ENCODE measurements at places on chromosomes 6 and 20.

DNA sequence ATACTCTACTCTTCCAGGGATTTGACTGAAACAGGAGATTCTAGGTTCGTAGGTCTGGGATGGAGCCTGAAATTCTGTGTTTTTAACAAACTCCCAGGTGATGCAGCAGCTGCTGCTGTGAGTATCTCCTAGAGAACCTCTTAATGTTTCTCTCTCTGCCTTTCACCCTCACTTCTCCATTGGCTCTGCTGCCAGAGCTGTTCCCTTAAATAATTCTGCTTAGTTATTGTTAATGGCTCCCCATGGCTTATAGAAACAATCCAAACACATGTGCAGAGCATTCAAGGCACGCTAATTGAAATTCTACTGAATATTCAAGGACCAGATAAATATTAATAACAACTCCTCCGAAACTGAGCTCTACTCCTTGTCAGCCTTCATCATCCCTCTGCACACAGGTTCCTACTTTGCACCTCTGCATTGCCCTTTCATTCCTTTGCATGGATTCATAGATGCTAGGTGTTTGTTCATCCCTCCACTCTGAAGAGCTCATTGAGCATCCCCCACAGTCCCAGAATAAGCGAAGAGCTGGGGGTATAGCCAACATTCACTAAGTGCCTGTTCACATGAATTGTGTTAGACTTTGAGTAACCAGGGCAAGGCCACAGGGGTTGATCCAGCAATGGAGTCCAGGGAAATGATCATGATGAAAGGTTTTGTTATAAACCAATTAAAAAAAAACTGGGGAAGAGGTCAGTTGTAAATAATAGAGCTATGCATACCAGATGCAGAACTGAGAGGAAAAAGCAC, 488.4 kb upstream of the JAG1 start:
- no peak for DNase-seq

GRCh38 chr20:53138454-53139262, 166.5 kb downstream of the TSHZ2 start:
- DNase-seq = no peak

GRCh38 chr20:5654557-5654956, 95.6 kb upstream of the SHLD1 start:
- peak; percentile 78 for DNase-seq

GRCh38 chr20:4946986-4947385, 54.3 kb downstream of the SLC23A2 start:
- DNase-seq = peak; percentile 23

- DNase-seq = no peak
Observed at GRCh38 chr20:680638-681187, 5.1 kb upstream of the SCRT2 start.

- peak; percentile 81 for DNase-seq
Observed at GRCh38 chr6:26103141-26103769, 16.0 kb downstream of the HFE start.

GRCh38 chr6:8436966-8437365, 1.6 kb upstream of the SLC35B3 start:
- no peak for DNase-seq

All from EH (cell line).